Islet precursor cell (in vitro differentiated cells): ENCODE measurements at places on chromosomes 5 and 9.

DNA sequence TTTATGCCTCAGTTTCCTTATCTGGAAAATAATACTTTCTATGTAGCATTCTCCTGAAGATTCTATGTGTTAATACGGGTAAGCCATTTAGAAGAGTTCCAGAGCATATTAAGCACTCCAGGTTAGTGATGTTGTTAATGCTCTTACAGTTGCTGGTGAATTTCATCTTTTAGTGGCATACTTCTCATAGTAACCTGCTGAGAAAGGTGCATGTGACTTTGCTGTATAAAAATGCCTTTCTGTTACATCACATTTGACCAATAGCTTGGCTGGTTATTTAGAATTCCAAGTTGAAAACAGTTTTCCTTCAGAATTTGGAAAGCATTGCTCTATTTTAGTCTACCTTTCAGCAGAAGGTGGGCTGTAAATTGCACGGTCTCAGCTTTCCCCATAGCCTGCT is 27.2 kb downstream of the GCNT1 start:
- no peak for DNase-seq

DNA sequence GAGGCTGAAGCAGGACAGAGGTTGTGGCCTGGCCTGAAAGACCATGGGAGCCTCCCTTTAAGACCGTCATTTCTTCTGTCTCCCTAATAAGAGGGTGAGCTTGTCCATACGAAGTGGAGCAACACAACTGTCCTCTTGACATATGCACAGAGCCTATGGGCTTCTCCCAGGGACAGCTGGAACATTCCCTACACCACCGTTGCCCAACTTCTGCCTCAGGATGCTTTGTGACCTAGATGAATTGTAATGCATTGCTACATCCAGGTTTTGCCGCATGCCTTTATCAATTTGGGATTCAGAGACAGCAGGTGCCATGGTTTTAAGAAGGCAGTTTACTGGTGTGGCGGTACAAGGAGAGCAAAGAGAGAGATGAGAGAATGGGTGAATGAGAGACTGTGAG is 34.4 kb upstream of the ZNF622 start:
- DNase-seq: no peak

- no peak for DNase-seq
Measured at GRCh38 chr9:95923794-95924193, 48.3 kb downstream of the ERCC6L2 start.

GRCh38 chr9:2016408-2017330 is 1.5 kb downstream of the SMARCA2 start:
- DNase-seq: peak; percentile 85

DNA sequence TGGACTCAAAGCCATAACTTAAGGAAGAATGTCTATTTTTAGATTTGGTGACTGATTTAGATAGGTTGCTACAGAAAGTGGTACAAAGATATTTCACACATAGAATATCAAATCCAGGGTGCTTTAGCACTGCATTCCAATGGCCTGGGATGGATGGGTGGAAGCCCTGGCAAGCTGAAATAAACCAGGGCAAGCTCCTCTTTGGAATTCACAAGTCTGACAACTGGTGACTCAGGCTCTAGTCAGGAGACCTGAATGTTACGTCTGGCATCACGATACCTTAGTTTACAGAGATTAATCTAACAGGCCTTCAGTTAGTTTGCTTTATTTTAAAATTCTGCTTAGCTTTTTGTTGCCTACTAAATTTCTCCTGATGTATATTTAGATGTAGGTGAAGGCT is 144.0 kb downstream of the TMC1 start:
- DNase-seq: peak; percentile 79

GRCh38 chr5:4544049-4544670 is 596.0 kb upstream of the ADAMTS16 start:
- DNase-seq: no peak

GRCh38 chr5:120466341-120467006 is 2.4 kb downstream of the PRR16 start:
- DNase-seq: no peak

DNA sequence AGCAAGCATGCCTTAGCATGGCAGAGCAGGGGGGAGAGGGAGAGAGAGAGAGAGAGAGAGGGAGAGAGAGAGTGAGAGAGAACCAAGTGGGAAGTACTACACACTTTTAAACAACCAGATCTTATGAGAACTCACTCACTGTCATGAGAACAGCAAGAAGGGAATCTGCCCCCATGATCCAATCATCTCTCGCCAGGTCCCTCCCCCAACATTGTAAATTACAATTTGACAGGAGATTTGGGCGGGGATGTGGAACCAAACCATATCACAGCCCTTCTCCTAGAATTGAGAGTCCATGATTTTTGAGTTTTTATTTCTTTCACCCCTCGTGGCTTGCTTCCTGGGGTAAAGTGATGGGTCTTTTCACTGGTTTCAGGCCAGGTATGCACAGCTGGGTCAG is 98.8 kb downstream of the DOCK2 start:
- DNase-seq: no peak

- no peak for DNase-seq
Measured at GRCh38 chr5:29796013-29796412, 1397.5 kb upstream of the CDH6 start.

- peak; percentile 80 for DNase-seq
Measured at GRCh38 chr5:84885485-84886258, 501.0 kb upstream of the EDIL3 start.

GRCh38 chr5:109630093-109630492 is 59.6 kb upstream of the MAN2A1 start:
- DNase-seq: no peak

DNA sequence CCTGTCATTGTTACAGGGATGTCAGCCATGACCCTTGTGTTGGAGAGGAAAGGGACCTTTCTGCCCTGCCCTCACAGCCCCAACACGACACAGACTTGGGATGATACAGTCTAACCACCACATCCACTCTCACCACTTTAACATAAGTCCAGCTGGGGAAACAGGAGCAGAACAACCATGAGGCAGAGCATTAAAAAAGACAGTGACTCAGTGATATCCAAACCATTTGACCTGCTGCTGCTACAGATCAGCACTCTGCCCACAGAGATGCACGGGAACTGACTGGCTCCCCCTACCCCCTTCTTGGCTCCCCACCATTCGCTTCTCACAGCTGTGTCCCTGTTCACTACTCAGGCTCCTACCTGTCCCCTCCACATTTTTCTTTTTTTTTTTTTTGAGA is 458.6 kb downstream of the ZNF608 start:
- DNase-seq: no peak

DNA sequence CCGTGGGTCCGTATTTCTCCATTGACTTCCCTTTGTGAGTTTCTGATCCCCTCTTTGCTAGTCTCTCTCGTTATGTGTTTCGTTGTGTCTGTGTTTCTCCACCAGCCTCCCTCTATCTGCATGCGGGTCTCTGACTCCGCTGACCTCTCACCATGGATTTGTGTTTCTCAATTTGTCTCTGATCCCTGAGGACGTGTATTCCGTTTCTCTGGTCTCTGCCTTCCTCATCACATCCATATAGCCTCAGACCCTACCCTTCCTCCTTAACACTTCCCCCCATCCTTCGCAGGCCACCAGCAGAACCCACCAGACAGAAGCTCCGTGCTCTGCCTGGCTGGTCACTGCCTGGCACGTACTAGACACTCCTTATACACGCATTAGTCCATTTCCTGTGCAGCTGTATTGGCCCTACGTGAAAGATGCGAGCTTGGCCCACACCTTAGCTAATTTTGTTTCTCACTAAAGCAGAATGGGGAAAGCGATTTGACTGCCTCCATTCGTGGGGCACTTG is 631 bp downstream of the B4GALT7 start:
- no peak for DNase-seq

DNA sequence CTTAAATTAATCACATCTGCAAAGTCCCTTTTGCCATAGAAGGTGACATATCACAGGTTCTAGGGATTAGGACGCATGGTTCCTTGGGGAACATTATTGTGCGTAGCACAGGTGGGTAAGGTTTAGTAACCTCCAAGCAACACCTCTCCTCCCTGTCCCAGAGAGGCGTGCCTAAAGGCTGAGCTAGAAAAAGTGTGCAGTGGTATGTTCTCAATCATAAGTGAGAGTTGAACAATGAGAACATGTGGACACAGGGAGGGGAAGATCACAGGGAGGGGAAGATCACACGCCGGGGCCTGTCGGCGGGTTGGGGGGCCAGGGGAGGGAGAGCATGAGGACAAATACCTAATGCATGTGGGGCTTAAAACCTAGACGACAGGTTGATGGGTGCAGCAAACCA is 14.9 kb downstream of the DAB2IP start:
- no peak for DNase-seq

GRCh38 chr9:123376218-123377071 is 20.4 kb downstream of the CRB2 start:
- DNase-seq: no peak

- DNase-seq: no peak
Measured at GRCh38 chr5:177350776-177351391, 584 bp downstream of the LMAN2 start.

DNA sequence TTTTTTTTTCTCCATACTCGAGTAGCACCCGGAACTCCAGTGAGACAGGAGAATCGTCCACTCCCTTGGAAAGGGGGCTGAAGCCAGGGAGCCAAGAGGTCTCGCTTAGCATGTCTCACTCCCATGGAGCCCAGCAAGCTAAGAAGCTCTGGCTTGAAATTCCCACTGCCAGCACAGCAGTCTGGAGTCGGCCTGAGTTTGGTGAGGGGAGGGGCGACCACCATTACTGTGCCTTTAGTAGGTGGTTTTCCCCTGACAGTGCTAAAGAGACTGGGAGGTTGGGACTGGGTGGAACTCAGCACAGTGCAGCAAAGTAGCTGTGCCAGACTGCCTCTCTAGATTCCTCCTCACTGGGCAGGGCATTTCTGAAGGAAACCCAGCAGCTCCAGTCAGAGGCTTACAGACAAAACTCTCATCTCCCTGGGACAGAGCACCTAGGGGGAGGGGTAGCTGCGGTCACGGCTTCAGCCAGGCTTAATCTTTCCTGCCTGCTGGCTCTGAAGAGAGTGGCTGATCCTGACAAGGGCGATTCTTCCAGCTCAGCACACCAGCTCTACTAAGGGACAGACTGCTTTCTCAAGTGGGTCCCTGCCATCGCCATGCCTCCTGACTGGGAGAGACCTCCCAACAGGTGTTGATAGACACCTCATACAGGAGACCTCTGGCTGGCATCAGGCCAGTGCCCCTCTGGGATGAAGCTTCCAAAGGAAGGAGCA is 414.5 kb upstream of the ZNF608 start:
- peak; percentile 75 for DNase-seq

DNA sequence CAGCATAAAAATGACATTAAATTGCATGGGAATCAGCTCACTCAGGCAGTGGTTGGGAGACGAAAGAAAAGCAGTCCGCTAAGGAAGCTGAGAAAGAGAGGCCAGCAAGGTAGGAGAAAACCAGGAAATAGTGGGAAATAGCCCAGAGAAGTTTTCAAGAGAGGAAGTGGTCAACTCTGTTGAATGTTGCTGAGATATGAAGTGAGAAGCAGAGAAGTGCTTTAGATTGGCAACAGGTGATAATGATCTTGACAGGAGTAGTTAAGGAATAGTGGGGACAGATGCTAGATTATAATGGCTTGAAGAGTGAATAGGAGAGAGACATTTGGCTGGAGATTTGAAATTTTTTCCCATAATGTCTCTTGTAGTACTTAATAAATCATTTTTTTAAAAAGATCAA is 30.8 kb downstream of the CNTRL start:
- DNase-seq: no peak

- DNase-seq: no peak
Measured at GRCh38 chr9:124257070-124257843, 492 bp upstream of the NEK6 start.

DNA sequence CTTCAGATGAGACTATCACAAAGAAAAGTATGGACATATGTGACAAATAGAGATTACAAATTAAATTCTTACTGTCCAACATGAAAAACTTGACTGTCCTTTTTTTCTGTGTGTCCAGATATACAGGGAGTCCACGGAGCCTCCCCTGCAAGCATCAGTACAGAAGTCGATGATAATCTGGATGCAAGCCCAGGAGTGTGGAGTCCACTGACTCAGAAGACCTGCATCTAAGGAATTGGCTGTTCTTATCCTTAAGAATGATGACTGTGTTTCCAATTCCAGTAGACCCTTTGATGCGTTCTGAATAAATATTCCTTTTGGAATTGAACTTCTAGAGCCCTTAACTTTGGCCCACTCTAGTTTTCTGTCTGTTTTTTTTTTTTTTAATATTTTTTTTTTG is 56.7 kb upstream of the TAF11L2 start:
- no peak for DNase-seq

DNA sequence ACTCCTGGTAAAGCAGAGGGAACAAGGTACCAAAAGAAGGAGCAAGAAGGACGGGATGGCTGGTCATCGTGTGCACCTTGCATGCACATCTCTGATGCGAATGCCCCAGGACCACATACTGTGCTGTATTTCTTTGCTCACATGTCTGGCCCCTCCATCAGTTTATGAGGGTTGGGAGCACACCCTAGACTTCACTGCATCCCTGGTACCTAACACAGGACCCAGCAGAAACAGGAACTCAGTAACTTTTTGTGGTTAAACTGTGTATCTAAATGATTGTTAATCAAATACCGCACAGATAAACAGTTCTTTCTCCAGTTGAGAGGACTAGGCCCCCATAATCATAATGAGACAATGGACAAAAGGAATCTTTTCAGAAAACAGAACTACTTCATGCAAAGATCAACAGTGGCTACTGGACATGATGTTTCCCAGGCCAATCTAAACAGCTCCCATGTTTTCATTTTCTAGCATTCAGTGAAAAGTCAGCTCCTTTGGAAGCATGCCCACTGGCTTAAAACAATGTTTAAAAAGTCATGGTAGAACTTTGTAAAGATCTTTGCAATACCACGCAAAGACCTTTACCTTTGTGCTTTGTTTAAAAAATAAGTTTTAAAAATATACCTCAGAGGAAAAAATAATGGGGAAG is 55.5 kb upstream of the IFNK start:
- no peak for DNase-seq

GRCh38 chr9:127005770-127006314 is 91.3 kb downstream of the RALGPS1 start:
- no peak for DNase-seq

GRCh38 chr9:89676281-89676680 is 71.5 kb downstream of the GADD45G start:
- no peak for DNase-seq

- peak; percentile 90 for DNase-seq
Measured at GRCh38 chr5:159515909-159516415, 185.7 kb upstream of the IL12B start.

DNA sequence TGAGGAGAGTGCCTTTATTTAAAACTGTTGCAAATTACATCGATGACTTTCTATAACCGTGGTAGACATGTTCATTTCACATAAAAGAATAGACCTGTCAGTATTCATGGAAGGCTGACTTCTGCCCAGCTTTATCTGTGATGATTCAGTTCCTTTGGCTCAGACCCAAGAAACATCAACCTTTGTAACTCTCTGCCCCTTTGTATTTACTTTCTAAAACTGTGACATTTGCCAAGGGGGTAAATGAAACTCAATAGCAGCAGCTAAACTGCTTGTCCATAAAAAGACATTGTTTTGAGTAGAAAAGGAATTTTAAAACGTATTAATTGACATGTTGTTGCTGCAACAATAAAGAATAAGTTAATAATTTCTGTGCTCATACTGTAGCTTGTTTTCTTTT is 137.8 kb upstream of the ANKH start:
- DNase-seq: no peak
